ENCODE measurements at places on chromosomes 1 and 21.

DNA sequence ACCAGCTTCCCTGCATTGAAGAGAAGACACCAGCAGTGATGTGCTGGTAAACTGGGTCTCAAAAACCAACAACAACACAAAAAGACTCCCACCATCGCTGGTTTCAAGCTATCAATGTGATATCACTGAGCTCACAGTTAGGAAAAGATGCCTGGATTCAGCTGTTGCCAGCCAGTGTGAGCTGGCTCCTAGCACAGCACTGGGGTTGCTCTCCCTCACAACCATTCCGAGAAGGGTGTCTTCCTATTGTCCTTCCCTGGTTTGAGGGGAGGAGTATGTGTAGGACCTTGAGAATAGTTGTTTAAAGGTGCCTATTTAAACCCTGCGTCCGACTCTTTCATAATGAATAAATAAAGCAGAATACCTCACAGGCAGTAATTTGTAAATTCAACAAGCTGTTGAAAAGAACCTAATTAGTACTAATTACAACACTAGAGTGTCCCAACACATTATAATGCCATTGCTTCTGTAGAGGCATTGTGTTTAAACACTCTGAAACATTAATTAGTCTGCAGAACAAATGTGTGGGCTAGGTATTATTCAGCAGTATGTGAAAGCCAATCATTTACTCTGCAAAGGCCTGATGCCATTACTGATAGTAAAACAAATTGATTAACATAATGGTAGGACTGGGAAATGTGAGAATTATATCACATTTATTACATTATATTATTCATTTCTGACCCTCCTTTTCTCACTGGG, 17.2 kb downstream of the NIBAN1 start:
- DNase-seq, result no peak

DNA sequence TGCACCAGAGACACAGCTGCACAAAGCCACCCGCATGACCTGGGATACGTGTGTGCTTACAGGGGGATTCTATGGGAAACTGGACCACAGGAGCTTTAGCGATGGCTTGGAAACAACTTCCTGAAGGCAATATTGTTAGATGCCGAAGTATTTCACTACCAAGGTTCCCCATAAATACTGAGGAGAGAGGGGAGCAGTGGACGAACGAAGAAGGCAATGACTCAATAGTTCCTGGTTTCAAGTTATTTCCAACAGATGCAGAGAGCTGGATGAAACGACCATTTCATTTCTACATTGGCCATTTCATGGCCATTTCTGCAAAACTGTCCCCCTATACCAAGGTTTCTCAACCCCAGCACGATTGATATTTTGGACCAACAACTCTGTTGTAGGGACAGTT, 61.3 kb downstream of the CD34 start:
- DNase-seq, result no peak

GRCh38 chr1:226821719-226822085, 48.7 kb upstream of the PSEN2 start:
- no peak for DNase-seq

GRCh38 chr1:23634840-23635651, 56.6 kb upstream of the RPL11 start:
- peak; percentile 30 for DNase-seq

GRCh38 chr1:161017756-161018630, 3.0 kb downstream of the F11R start:
- no peak for DNase-seq

GRCh38 chr1:2561898-2562895, 6.0 kb downstream of the TNFRSF14 start:
- DNase-seq, result no peak

Measured in NCI-H187 treated with DMSO at 0.1 percent for 48 hours (cell line).